ENCODE measurements at places on chromosomes 5 and 9.
A peak's percentile ranks its signal among the peaks of the same experiment; 100 is the strongest.

DNA sequence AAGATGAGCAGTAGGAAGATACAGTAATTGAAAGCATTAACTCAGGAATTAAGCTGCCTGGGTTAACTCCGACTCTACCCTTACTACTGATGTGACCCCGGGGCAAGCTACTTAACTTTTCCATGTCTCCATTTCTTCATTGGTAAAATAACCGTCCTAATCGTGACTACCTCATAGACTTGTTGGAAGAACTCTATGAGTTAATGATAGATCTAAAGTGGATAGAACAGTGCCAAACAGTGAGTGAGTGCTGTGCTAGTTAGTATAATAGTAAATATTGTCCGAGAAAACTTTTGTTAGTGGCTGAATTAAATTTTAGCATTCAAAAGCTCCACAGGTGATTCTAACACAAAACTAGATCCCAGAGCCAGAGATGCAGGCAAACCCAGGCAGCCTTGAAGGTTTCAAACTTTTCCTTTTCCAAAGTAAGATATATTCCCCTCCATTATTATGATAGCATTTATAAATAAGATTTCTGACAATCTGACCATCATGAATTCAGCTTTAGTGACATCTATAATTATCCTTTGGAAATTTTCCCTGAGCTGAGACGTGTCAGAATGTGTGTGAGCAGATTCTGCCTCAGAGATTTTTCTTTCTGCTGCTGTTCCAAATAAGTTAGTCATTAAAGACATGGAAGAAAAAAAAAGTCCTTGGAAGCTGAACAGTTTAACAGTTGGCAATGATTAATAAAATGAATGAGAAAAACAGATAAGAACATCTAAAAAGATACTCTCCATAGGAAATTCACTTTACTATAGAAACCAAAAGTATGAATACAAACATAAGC is 369.5 kb downstream of the PRELID2 start:
- DNase-seq, result no peak

DNA sequence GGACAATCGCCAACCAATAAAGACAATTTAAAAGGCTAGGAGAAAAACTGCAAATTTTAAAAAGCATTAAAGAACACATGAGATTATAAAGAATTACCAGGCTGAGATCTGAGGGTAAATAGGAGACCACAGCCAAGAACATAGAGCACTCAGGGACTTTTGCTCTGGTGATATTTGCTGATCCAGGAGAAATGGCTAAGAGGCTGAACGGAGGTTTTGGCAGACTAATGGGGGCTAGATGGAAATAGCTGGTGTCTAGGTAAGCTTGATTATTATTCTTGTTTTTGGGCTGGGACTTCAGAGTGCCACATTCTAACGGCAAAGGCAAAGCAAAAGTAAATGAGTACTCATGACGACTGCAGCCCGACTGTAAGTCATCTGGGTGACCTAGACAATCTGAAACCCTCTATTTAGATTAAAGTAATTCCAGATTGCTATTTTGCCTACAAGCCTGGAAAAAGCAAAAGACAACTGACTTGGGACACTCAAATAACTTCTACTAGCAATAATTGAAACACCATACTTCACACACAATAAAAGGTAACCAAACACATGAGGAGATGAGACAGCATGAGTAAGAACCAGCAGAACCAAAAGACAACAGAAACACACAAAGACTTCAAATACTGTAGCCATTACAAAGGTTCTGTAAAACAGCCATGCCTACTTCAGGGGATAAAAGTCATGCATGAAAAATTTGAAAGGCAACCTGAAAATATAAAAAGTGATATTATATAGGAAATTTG is 68.8 kb downstream of the JAKMIP2 start:
- peak; percentile 52 for DNase-seq

DNA sequence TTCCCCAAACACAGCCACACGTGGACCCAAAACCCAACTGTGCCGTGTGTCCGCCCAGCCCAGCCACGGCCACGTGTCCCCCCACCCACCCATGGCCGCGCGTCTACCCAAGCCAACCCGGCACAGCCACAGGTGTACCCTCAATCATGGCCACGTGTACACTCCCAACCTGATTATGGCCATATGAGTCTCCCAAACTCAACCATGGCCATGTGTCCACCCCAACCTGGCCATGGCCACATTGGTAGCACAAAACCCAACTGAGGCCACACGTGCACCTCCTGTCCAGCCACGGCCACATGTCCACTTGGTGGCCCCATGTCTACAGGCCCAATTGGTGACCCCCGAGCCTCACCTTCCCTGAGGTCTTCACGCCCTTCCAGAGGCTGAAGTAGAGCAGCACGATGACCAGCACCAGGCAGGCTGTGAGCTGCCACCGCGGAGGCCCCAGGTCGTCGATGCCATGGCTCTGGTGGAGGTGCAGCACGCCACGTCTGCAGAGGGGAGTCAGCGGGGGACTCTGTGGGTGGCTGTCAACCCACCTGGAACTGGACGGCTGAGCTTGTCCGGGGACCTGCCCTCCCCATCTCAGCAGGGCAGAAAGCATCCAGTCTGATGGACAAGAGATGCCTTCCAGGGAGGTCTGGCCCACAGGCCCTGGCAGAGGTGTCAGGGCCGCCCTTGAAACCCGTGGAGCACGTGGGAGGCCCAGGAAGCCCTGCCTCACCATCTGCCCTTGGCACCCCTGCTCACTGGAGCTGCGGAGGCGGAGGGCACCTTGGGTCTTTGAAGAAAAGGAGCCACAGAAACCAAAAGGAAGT is 23.5 kb downstream of the SLC6A3 start:
- no peak for DNase-seq

DNA sequence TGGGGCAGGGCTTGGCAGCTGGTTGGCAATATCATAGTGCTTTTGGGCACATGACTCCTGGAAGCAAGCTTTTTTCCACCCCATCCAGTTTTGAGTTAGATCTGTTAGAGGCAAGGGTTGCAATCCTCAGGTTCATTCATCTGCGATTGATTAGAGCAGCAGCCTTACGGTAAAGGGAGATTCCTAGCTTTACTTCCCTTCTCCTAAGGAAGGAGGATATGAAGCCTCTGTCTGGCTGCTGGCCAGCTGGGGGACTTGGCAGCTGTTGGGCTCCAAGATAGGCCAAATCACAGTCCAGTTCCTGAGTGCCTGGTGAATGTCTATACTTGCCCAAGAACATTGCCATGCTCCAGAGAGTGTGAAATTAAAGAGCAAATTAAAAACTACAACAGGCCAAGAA is 113.4 kb upstream of the CCNH start:
- DNase-seq, result no peak

- no peak for DNase-seq
Observed at GRCh38 chr9:83724436-83724835, 16.7 kb upstream of the UBQLN1 start.

DNA sequence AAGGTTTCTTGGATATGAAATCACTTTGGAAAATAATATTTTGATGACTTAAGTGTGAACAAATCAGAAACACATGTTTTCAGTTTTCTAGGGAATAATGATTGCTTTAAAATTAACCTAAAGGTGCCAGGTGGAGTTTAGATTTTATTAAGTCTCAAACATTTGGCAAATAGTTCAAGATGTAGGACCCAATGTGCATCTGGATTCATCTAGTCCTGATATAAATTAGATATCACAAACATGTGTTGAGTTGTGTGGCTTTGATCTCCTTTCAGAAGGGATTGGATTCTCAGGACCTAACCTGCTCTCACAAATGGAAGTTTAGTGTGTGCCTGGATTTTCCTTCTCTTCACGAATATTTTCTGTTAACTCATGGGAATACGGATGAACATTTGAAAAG is 291.4 kb upstream of the ISL1 start:
- no peak for DNase-seq

DNA sequence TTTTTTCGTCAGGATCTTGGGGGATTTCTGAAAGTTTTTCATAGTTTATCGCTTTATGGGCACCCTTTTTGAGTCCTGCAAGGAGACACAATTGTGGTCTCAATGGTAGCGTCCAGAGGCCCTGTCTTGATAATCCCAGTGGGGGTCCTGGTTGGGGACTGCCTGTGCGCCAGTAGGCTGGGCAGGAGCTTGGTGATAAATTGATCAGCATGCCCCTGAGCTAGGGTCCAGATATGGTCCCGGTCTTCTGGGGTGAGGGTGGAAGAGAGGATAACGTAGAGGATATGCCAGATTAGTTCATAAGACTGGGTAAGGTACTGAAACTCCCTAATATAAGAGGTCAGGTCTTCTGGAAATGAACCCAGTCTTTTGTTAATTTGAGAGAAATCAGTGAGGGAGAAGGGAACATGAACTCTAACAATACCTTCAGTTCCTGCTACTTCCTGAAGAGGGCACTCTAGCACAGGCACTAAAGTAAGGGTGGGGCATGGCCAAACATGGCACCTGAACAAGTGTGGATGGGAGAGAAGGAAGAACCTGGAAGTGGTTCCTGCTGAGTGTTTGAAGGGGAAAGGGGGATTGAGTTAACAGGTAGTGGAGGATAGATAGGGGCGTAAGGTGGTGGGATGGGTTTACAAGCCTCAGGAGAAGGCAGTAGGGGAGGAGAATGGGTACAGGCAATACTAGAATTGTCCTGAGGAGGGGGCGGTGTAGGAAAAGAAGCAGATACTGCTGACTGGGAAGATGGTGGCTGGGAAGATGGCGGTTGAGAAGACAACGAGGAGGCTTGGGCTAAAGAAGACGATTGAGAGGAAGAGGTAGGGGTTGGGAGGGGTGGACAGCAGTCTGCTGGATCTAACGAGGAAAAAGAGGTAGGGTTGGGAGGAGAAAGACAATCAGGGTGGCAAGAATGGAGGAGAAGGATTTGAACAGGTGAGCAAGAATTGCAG is 33.8 kb upstream of the ANXA2R start:
- DNase-seq, result peak; percentile 79

GRCh38 chr5:91419571-91420537 is 36.7 kb upstream of the ARRDC3 start:
- DNase-seq, result peak; percentile 88

DNA sequence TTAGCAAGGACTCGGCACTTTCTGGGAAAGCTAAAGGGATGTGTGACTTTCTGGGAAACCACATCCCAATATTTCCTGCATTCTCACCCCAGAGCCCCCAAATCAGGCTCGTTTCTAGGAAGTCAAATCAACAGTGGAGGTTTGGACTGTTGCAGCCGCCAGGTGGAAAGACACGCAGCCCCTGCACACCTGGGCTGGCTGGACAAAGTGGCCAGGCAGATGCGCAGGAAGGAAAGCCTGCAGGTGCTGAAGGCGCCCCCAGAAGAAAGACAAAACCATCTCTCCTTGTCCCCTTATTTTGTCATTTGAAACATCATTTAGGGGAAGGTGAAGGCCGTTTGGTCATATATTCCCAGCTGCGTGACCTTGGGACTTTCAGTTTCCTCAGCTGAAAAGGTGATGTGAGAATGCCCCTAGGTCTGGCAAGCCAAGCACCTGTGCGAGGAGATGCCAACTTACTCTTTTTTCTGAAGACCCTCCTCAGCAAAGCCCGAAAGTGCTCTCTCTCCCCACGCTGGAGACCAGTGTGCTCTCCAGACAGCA is 97.9 kb upstream of the CPEB4 start:
- no peak for DNase-seq

- DNase-seq, result no peak
Observed at GRCh38 chr5:1364211-1364610, 19.3 kb upstream of the CLPTM1L start.

- no peak for DNase-seq
Observed at GRCh38 chr9:87113874-87114273, 166.6 kb upstream of the GAS1 start.

- DNase-seq, result no peak
Observed at GRCh38 chr5:43642428-43642827, 39.4 kb downstream of the NNT start.

Data from PC-3 (cell line).